AG20443 (cell line): ENCODE measurements at places on chromosomes 6 and 20.

DNA sequence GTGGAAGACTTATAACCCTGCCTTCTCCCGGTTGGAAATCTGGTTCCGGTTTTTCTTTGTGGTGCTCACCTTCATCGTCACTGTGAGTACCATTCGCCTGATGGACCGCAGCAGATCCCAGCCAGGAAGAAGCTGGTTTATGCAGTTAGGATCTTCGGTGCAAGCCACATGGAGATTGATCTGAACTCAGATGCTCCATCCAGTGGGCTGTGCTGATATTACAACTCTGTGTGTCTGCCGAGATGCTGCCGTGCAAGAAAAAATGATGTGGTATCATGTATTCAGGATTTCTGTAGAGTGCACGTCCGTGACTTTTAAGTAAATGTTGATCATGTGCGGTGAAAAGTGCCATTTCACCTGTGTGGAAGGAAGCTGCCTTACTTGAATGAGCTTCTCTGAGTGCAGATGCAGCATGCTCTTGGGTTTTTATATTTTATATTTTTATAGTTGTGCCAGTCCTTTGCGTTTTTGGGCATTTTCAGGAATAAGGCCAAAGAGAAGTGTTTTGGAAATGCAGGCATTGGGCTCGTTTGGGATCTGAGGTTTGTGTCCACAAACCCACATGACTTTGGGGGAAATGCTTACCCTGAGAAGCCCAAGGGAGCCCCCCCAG lies 39.2 kb downstream of the DYNLT1 start:
- DNase-seq = peak; percentile 88

- peak; percentile 80 for DNase-seq
These were observed 398 bp downstream of the ZBTB2 start for GRCh38 chr6:151390851-151391470.

GRCh38 chr6:160523223-160523622 lies 140.9 kb downstream of the LPA start:
- no peak for DNase-seq

GRCh38 chr6:167396659-167397490 lies 72.0 kb downstream of the TTLL2 start:
- DNase-seq = peak; percentile 5

DNA sequence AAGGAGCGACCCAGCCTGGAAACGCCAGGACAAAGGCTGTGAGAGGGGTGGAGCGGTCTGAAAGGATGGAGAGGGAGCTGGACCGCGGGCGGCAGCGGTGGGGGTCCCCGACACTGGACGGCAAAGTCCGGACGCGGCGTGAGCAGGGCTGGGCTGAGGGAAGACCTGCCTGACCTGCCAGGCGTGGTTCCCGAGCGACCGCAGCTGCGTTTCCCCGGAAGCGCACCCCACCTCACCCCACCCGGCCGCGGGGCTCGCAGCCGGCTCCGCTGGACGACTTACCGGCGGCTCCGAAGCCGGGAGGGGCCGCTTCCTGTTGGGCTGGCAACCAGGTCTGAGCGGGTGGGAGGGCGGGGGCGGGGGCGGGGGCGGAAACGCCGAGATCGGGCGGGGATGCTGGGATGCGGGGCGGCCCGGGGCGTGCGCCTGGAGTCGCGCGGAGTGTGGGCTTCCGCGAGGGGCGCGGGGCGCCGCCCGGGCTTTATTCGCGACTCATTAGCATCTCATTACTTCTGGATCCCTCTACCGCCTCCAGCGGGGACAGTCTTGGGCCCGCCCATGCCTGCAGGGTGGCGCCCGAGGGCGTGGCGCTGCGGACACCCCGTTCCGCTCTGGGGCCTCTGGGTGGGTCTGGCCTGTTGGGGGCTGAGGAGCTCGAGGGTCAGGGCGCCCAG lies at the start of gene MICAL1:
Gene MICAL1, minus strand, starts transcription at position 336 of the 674 bp plus-strand sequence. CDS start 1,576 bp downstream, outside the sequence.
- peak; percentile 85 for DNase-seq

DNA sequence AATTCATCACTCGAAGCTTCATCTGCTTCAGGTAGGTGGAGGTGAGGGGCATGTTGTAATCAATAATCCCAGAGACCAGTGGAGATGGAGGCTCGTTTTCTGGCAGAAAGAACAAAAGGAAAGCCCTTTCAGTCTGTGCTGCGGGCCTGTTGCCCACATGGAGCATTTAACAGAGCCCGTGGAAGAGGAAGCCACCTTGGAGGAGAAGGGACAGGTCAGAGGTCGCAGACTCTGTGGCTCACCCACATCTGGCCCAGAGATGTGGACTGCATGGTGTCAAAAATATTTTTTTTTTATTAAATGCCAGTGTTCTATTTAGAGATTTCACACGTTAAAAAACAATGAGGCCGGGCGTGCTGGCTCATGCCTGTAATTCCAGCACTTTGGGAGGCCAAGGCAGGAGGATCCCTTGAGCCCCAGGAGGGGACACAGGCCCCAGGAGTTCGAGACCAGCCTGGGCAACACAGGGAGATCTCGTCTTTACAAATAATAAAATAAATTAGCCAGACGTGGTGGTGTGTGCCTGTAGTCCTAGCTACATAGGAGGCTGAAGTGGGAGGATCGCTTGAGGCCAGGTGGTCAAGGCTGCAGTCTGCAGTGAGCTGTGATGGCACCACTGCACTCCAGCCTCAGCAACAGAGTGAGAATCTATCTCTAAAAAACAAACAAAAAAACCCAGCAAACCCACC lies 73.6 kb downstream of the NOL4L start:
- DNase-seq = no peak

GRCh38 chr20:49887251-49888211 lies 27.8 kb downstream of the SPATA2 start:
- no peak for DNase-seq

DNA sequence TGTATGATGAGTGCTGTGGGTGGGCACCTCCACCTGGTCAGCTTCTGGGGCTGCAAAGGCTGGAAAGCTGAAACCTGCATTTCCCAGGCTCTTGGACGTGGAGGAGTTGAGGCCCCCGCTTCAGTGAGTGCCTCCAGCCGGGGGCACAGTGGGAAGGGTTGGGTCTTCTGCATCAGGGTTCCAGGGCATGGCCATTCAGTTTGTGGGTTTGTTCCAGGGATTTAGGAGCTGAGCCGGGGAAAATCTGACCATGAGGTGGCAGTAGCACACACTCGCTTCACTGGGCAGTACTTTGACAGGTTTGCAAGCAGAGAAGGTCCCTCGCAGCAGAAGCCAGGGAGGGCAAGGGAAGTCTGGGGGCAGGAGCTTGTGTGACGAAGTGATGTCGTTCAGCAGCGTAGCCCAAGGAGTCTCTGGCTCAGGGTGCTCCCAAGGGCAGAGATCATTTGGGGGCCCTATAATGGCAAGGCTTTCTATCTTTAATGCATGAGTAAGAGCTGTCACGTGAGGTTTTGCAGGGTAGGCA lies 69.5 kb upstream of the SULF2 start:
- DNase-seq = peak; percentile 40

DNA sequence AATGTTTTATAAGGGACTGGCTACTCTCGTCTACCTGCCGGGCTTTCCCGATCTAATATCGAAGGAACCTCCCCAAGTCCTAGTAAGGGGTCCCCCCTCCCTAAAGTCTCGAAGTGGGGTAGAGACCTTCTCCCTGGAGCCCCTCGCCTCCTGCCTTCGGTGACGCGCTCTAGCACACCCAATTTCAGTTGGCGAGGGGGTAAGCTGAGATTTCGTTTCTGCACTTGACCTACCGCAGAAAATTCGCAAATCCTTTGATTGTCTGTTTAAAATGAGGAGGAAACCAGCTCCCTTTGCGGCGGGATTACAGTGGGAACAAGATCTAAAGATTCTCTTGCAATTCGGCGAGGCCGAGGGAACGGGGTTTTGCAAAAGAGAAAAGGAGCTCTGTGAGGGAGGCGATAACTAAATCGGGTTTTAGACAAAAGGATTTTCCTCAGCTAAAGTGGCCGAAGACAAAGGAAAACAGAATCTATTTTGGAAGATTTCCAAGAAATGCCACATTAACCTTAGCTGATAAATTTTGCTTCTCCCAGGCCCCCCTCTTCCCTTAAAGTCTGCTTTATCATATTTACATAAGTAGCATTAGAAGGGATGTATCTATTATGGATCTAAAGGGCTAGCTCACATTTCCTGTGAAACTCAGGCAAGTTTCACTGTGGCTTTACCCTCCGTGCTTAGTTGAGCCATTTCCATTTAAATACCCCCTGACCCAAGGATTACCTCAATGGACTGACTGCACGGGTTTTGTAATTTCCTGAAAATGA lies 8.4 kb downstream of the SIM1 start:
- no peak for DNase-seq

GRCh38 chr6:79610306-79611009 lies 20.7 kb upstream of the SH3BGRL2 start:
- no peak for DNase-seq

GRCh38 chr6:127796713-127797112 lies 104.1 kb downstream of the THEMIS start:
- no peak for DNase-seq

DNA sequence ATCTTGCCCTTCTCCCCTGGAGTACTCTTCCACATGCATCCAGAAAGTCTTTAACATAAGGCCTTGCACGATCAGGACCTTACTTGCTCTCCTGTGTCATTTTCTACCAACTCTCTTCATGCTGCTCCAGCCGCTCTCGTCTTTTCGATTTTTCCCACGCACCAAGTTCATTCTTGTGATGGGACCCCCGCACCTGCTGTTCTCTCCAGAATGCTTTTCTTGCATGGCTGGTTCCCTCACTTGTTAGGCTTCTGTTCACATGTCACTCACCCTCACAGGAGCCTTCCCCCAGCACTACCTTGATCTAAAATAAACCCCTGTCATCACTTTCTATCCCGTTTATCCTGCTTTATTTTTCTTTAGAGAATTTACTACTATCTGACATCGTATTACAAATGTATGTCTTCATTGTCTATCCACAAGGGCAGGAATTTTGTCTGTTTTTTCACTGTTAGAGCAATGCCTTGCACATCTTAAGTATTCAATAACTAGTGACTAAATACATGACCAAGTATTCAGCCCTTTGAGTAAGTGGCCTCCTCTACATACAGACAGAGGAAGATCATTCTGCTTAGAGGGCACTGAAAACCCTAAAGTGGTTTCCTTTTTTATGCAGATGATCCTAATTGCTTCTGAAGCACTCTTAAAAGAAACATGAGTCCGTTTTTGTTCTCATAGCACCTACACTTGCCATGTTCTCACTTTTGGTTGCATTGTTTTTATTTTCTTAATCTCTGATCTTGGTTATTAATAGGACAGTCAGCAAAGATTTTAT lies 166.9 kb downstream of the SLC16A10 start:
- no peak for DNase-seq

DNA sequence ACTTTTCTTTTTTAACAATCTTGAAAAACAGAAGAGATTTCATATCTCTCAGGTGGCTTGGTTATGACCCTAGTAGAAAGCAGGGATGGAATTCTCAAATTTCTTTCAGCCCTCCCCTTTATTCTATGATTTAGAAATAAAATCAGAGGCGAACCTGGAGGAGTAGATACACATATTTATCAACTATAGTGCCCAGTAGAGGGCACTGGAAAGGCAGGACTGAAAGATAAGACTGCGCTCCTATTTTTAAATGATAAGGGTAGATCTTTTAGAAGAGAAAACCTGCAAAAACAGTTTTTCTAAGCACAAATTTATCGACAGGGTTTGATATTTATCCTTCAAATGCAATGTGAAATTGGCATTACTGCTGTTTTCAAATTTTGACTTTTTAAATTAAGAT lies 1296.6 kb downstream of the EPHA7 start:
- no peak for DNase-seq

DNA sequence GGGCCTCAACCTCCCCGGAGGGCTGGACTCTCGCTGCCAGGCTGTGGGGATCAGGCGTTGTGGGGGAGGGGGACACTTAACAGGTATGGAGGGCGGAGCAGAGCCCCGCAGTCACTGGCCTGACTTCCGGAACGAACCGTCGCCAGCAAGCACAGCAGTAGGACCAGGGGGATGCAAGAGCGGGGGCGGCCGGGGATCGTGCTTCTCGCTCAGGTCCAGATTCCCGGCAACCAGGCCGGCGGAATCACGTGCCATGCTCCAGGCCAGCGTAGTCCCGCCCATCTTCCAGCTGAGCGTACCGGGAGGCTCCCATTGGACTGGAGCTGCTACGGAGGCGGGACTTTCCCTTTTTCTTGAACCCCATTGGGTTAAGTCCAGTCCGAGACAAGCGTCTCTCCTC lies 10.0 kb upstream of the POU5F1 start:
- DNase-seq = peak; percentile 99

DNA sequence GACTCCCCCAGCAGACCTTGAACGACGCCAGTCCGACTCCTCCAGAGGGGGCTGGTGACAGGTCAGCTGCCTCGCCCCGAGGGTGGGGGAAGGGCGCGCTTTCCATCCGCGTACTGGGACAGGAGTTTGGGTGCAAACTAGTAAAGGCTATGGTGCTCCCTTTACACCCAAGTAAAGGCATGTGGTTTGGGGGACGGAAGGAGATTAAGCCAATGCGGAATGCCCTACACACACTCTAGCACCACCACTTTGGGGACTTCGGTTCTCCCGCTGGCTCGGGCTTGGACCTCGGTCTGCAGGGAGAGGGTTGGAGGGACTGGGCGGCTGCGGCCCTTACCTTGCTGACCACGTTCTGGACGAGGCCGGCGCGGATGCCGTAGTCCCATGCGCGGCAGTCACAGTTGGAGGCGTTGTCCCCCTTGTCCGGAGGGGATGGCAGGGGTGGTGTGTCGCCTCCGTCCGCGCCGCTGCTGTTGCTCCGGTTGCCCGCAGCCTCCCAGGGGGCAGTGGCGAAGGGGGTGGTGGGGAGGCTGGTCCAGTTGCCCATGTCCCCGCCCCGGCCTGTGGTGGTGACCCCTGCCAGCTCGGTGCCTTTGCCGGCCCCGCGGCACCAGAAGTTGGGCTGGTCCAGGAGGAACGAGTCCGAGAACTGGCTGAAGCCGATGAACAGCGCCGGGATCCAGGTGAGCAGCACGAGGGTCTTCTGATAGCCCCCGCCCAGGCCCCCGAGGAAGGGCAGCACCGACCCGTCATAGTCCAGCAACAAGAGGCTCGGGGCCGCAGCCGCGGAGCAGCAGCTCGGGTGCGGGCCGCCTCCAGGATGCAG lies 1.1 kb downstream of the SLC22A23 start:
- peak; percentile 49 for DNase-seq
